ENCODE measurements at places on chromosomes 4 and X. TPM values are rescaled to one million over a fixed set of nuclear protein-coding genes. Genes with fewer than 3 reads are reported as not detected.

- DNase-seq = no peak
Measured at GRCh38 chr4:7204656-7205387, 12.5 kb downstream of the SORCS2 start.

GRCh38 chr4:56757821-56758411 is 63.6 kb downstream of the SPINK2 start:
- DNase-seq = peak; percentile 70

- no peak for DNase-seq
Measured at GRCh38 chrX:81957900-81958545, 756.1 kb downstream of the SH3BGRL start.

- DNase-seq = no peak
Measured at GRCh38 chr4:7295197-7295910, 103.0 kb downstream of the SORCS2 start.

GRCh38 chr4:84917869-84918600 is 48.5 kb downstream of the WDFY3 start:
- DNase-seq = no peak

DNA sequence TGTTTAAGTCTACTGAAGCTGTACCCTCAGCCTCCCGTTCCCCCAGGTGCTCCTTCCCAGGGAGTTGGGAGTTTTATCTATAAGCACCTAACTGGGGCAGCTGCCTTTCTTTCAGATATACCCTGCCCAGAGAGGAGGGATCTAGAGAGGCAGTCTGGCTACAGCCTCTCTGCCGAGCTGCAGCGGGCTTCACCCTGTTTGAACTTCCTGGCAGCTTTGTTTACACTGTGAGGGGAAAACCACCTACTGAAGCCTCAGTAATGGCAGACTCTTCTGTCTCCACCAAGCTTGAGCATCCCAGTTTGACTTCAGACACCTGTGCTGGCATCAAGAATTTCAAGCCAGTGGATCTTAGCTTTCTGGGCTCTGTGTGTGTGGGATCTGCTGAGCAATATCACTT is 122.5 kb downstream of the MAGEE1 start:
- no peak for DNase-seq

DNA sequence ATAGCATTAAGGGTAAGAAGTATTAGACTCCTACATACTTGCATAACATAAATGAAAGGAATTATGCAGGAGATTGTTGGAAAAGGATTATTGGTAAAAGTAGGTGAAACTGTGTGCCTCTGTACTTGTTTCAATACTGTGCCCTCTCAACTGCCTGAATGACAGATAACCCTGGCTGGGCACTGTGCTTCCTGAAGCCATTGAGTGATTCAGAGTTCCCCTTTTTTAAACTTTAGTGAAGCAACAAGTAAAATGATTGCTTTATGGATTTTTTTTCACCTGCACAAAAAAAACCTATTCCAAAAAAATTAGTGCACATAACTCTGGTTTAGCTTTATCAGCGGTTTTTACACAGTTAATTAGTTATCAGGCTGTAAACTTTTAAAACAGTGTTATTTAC is 204.8 kb downstream of the TRAM1L1 start:
- no peak for DNase-seq

DNA sequence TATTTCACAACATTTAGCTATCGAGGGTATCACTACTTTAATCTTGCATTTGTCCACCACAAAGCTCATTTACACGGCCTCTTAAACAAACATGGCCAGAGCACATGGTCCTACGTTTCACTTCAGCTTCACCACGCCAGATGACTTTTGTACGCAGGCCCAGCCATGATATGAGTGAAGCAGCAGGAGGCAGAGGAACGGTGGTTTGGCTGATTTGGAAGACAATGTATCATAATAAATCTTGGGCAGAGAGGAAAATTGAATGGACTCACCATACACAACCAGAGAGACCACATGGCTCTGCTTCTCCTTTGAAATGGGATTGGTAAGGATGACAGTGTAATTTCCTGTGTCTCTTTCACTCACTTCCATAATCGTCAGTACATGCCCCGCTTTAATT is 15.3 kb downstream of the KDR start:
- DNase-seq = no peak

DNA sequence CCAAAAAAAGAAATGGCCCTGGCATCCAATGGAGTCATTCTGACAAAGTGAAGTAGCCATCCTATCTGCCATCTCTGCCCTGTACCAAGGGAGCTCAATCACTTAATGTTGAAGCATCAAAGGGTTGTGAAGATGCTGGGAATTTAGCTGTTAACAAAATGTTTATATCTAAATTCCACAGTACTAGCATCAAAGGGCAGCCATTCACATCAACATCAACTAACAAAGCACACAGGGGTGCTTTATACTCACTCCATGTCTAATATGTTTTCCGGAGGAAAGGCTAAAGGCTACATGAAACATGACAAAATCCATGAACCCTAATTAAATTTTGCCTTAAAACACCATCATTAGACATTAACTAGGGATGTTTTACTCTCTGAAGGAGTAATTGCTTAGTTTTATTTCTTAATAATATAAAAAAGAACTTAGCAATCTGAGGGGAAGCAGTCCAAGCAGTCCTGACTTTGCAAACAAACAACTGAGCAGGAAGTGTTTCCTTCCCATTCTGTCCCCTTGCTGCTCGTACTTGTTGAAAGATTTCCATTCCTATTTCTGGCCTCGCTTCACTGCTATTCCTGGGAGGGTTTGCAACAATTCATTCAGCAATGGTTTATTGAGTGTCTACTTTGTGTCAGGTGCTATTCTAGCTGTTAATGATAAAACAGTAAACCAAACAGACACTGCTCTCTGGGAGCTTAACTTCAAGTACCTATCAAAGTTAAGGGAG is 208.6 kb upstream of the SLC7A11 start:
- DNase-seq = no peak

GRCh38 chr4:140839888-140840790 is 84.0 kb upstream of the TBC1D9 start:
- DNase-seq = no peak

RXFP1 gene
- 3.3 TPM for total RNA-seq

AFF2 gene
- 0.77 TPM for total RNA-seq

CTAG1B gene
- total RNA-seq = not detected

CXCL8 gene
- total RNA-seq = 1.6 TPM

PPP2R3B gene
- 5.6 TPM for total RNA-seq
